ENCODE measurements at places on chromosomes 6 and 20.
A peak's percentile ranks its signal among the peaks of the same experiment; 100 is the strongest.

DNA sequence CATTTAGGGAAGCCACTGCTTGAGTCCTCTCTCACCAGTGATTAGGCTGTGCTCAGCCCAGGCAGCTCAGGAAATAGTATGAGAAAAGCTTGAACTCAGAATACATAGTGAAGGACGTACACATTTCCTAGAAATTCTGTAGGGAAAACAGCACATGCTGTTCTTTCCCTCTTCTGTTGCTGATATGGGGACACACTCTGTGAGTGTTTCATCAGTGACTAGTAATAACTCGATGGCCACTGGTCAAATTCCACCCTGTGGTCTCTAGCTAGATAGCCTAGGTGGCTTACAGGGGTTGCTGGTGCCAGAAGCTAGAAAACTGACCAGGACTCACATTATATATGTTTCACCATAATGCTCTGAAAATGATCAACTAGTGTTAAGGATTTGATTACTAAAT, 259.8 kb upstream of the SOX4 start:
- no peak for DNase-seq

DNA sequence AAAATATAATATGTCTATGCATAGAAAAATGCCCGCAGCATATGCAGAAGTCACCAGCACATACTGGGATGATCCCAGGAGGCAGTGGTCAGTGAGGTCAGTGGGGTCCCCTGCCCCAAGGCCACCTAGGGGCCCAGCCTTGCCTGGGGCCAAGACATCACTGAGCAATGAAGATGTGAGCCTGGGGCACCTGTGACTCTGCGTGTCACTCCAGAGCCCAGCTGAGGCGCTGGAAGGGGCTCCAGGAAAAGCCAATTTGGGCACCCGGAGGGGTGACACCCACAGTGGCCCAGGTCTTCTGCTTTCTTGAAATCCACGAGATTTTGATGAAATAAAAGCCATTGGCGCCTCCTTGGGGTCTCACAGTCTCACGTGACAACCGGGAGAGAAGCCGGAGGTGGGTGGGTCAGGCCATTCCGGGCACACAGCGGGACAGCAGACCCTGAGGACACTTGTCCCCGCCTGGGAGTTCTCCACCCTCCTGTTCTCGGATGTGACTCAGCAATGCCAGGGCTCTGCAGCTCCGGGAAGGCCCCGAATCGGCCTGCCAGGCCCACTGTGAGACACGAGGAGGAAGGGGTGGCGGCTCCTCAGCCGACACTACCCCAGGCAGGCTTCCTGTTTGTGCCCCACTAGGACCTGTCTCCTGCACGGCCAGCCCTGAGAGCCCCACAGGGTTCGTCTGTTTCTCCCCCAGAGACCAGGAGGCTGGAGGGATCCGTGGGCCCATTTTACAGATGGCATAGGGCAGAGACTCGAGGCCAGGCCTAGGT, 24.4 kb upstream of the SLCO4A1 start:
- DNase-seq, result peak; percentile 89

DNA sequence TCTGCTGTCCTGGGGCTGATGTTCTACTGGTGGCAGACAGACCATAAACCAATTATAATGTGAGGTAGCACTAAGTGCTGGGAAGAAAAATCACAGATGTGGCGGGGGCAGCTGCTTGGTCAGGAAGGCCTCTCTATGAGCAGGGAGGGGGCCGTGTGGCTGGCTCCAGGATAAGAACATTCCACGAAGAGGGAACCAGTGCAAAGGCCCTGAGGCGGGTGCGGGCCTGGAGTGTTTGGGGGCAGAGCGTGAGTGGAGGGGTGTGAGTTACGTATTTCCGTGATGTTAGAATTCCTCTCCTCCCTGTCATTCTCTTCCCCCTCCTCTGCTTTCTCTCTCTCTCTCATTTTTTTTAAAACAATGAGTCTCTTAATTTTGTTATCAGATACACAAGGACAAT, 67.2 kb downstream of the CEBPB start:
- DNase-seq, result no peak

GRCh38 chr20:47237715-47238114, 118.8 kb downstream of the ZMYND8 start:
- no peak for DNase-seq

DNA sequence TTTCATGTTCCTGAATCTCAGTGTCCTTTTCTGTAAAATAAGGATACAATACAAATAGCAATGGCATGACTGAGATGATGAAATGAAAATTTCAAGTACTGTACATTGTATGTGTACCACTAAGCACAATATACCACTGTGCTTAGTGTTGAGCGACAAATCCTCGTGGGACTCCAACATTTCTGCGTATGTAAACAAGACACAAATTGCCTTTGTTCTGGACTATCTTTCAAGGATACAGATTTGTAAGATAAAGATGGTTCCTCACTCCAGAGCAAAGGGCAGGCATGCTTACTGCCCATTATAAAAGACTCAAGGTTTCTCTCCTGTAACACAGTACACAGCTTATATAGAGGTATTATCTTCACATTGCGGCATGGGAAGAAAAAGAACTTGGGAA, 6.0 kb downstream of the RARS2 start:
- no peak for DNase-seq

- no peak for DNase-seq
Measured at GRCh38 chr6:53029257-53029656, 34.2 kb upstream of the GSTA4 start.

GRCh38 chr6:121756666-121757065, 321.2 kb downstream of the GJA1 start:
- DNase-seq, result no peak

DNA sequence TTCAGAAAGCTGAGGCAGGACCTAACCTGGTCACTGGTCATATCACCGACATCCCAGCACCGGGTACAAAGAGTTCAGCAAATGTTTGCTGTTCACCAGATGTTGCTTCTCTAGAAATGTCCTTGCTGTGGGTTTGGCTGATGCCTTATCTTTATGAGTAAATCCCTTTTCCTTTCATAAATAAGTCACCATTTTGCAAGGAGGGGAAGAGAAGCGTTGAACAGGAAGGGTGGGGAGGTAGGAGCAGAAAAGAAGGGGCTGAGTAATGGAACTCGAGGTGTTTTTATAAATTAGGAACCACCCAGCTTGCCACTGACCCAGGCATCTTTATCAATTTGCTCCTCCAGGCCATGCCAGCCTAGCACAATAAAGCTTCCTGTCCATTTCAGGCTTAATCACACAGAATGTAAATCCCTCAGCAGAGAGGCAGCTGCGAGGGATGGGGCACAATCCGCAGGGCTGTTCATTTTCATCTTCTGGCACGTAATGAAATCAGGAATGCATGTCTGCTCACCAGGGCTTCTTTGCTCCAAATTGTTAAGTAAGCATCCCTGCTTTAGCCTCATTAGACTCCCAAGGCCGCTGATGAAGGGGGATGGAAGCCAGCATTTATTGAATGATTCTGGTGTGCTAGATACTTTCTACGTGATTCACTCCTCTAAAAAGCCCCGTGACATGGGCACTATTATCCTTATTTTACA, 371.9 kb upstream of the CHD6 start:
- no peak for DNase-seq

DNA sequence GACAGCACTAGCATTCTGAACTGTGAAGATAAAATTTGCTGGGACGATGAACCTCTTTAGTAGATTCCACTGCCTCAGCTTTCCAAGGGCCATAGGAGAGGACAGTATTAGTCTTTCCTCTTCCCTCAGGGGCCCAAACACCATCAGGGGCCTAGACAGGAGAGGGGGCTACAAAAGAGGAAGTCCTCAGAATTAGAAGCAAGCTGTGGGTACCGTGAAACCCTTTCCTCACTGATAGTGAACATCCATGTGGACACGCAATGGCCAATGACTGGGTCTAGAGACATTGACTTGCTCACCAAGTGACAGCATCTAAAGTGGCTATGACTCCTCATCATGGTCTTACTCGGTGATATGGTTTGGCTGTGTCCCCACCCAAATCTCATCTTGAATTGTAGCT, 68.1 kb upstream of the UST start:
- DNase-seq, result no peak

DNA sequence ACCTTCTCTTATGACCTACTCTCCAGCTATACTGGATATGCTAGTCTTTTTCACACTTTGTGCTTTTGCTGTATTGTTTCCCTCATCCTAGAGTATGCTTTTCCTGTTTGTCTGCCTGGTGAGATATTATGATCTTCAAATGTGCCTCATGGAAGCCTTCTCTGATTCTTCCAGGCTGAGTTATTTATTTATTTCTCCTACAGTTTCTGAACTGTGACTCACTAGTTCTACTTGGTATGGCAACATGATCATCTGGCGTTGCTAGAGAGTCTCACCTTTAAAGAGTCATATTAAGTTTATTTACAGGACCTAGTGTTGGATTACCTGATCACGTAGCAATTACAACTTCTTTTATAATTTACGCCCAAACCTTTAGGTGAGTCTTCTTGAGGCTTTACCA, 81.2 kb upstream of the HDAC2 start:
- DNase-seq, result no peak

GRCh38 chr6:29679962-29680361, 990 bp downstream of the ZFP57 start:
- DNase-seq, result no peak

- peak; percentile 33 for DNase-seq
Measured at GRCh38 chr20:4112481-4113421, 97.4 kb upstream of the RNF24 start.

- DNase-seq, result no peak
Measured at GRCh38 chr6:152453421-152453820, 183.7 kb downstream of the SYNE1 start.

DNA sequence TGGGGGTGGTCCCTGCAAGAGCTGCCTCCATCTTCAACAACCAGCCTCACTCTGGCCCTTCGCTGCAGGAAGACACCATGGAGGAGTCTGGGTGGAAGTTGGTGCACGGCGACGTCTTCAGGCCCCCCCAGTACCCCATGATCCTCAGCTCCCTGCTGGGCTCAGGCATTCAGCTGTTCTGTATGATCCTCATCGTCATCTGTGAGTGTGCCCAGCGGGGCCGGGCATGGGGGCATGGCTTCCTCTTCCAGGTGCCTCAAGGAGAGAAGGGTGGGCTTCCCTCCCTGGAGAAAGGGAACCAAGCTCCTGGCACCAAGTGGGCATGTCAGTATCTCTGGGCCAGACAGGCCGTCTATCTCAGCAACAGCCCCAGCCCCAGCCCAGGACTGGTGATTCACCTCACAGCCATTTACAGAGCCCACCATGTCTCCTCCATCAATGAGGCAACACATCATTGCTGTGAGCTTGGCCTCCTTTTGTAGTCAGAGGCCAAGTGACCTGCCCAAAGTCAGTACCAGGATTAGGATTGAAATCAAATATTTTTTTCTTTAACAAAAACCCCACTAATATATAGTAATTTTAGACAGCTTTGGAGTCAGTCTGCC, 40.2 kb downstream of the TM9SF4 start:
- no peak for DNase-seq

- DNase-seq, result peak; percentile 7
Measured at GRCh38 chr6:130674604-130675003, 152.6 kb upstream of the SMLR1 start.

DNA sequence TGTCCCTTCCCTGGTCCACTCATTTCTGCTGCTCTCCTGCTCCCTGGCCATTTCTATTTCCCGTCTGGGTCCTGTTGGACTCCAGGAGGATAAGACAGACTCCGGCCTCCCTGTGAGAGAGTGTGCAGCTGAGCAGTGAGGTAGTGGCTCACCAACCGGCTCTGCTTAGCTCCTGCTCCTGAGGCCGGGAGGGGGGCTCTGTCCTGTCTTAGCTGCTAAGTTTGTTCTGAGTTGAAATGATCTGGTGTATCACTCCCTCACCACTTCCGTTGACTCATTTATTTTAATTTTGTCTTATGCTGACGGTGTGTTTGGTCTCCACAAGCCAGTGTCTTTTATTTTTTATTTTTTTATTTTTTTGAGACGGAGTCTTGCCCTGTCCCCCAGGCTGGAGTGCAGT, 148.5 kb upstream of the PDE10A start:
- no peak for DNase-seq

GRCh38 chr6:4941782-4942672, 61.8 kb downstream of the RPP40 start:
- peak; percentile 26 for DNase-seq

- no peak for DNase-seq
Measured at GRCh38 chr6:100300221-100300736, 164.4 kb downstream of the SIM1 start.

DNA sequence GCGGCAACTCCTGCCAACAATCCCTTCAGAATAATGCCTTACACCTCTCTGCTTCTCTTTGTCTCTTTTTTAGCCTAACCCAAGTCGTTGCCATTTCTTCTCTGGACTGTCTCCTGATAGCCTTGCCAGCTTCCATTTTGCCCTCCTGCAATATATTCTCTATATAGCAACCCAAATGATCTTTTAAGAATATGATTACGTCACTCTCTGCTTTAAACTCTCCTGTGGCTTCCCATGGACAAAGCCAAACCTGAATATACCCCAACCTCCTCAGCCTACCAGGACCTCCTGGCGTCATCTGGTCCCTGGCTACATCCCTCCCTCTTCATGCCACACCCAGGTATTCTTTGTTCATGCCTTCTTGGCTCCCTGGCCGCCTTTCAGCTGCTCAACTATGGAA, 126.5 kb upstream of the KCNK16 start:
- no peak for DNase-seq

GRCh38 chr6:112362027-112362795, 15.1 kb downstream of the RFPL4B start:
- no peak for DNase-seq

DNA sequence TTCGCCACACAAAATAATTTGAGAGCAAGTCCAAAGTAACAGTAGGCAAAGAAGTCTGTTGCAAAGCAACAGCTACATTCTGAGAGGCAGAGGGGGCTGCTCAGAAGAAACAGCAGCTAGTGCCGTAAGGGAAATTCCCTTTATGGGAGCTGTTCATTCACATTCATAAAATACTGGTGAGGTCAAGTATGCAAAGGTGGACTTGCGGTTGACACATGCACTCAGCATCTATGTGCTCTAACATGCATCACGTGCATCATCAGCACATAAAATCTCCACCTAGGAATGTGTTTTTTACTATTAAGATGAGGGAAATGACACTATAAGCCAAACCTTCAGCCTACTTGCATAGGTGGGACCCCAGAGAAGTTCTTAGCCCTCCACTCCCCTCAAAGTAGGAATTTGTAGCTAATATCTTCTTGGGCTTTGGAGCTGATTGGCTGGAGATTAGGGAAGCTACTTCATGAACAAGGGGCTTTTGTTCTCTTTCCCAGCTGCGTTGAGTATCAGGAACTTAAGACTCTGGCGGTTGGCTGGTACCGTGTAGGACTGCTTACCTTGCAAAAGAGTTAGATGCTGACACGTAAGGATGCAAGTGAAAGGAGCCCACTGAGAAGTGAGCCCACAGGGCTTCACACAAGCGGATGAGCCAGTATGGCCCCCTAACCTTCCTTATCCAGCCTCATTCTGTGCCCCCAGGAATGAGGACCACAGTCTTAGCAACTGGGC, 12.4 kb downstream of the CST3 start:
- no peak for DNase-seq

GRCh38 chr6:70494833-70495232, 71.9 kb upstream of the SDHAF4 start:
- no peak for DNase-seq

DNA sequence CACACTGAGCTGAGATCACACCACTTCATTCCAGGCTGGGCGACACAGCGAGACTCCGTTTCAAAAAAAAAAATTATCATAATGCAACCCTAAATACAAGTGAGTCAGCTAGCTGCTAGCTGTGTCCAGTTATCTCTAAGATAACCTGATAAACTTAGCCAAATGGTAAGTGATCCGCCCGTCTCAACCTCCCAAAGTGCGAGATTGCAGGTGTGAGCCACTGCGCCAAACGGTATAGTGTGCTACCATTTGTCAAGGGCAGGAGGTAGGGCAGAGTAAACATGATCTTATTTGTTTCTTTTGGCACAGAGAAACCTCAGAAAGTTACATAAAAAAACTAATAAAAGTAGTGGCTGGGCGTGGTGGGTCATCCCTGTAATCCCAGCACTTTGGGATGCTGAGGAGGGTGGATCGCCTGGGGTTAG, 4.7 kb upstream of the C6orf132 start:
- no peak for DNase-seq
